ENCODE measurements at places on chromosomes 5 and 9.

DNA sequence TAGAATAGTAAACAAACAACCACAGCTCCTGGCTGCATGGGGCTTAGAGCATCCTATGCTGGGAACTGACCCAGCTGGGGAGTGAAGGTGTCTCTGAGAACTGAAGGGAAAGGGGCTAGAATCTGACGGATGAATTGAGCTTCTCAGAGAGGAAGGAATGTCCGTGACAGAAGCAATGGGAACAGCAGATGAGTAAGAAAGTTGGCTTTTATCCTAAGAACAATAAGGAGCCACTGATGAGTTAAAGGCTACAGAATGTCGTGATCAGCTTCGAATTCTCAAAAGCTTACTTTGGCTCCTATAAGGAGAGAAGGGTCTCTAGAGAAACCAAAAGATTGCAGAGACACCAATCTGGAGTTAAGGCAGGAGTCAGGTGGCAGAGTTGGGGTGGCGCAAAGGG is 52.6 kb downstream of the EBF1 start:
- no peak for DNase-seq

GRCh38 chr5:91487420-91487819 is 104.3 kb upstream of the ARRDC3 start:
- no peak for DNase-seq

DNA sequence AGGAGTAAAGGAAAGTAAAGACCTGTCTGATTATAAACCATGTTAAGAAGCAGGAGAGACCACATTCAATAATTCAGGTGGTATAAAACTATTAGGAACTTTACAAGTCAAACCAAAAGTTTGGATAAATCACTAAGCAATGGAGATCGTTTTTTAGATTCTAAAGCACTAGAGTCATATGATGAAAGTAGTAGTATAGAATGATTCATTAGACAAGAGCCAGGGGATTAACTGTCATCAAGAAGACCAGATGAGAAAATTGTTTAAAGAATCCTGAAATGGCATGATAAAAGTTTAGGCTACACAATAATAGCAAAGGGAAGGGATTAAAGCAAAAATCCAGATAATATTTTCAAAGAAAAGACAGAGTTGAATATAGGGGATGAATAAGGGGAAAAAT is 12.9 kb upstream of the CARNMT1 start:
- DNase-seq = no peak

DNA sequence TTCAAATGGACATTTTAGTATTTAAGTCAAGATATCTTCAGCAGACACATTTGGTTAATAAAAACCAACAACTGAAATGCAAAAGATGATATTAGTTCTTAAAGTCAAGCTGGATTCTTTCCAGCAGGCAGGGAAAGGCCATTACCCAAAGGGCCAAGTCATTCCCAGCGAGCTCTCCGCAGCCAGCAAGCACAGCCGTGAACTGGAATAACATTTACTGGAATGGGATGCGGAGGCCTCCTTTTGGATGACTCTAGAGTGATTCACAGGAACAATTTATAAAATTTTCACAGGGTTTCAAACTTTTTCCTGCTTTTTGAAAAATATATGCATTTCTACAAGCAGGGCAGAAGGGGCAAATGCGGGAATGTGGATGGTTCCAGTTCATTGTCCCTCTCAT is 76.6 kb upstream of the DAB2 start:
- no peak for DNase-seq

DNA sequence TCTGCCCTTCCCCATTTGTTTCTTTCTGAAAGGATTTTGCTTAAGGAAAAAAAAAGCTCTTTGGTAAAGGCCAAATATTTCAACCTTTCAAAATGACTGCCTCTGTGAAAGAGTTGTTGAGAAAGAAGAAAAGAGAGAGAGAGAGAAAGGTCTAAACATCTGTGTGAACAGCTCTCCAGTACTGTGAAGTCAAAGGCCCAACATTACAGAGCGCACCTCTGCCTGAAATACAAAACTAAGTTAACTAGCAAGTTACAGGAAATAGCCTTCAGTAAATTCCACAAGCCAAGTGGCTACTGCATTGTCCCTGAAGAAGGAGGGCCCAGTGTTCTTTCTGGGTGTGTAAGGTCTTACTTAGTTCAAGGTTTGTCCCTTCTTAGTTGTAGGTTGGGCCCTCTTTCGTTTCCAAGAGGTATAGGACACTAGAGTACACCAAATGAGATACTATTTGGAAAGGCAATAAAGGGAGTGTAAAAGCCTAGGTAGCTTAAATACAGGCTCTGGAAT is 104.4 kb downstream of the THBS4 start:
- no peak for DNase-seq

- DNase-seq = no peak
Observed at GRCh38 chr5:109929911-109930310, 240.2 kb downstream of the MAN2A1 start.

DNA sequence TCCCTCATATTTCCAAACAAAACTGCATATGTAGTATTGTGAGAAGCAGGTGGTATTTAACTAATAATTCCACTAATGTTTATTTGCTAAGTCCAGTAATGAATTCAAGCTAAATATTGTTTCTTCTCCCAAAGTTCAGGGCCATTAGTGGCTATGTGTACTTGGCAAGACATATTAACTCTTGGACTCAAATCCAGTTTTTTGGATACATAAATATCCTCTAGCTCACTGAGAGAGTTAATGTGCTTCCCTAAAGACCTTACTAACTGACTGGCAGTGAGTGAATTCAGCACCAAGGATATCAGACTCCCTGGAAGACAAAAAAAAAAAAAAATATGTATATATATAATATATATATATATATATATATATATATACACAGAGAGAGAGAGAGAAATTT is 214.1 kb downstream of the RAB3C start:
- no peak for DNase-seq

DNA sequence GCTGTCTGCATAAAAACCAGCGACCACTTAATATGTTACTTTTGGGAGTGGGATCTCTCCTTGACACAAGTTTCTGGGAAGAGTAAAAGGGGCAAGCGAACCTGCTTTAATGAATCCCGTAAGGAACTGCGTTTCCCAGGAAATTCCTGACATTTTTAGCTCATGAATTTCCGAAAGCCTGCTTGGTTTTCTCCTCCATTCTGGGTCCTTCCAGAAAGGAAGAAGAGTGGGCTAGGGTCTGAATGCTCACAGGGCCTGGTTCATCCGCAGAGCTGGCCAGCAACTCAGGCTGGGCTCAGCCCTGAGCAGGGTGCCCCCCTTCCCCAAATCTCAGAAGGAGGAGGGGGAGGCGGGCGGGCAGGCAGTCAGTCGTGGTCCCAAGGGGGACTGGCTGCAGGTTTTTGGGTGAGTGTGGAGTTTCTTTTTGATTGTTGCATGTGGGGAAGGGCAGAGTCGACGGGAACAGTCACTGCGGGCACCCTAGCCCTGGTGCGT is 1.2 kb upstream of the PURA start:
- no peak for DNase-seq

GRCh38 chr5:150120617-150121447 is 34.5 kb upstream of the CSF1R start:
- no peak for DNase-seq

GRCh38 chr9:6931913-6932312 is 174.1 kb downstream of the KDM4C start:
- DNase-seq = peak; percentile 33

- DNase-seq = no peak
Observed at GRCh38 chr5:141656396-141656795, 5.2 kb upstream of the FCHSD1 start.

DNA sequence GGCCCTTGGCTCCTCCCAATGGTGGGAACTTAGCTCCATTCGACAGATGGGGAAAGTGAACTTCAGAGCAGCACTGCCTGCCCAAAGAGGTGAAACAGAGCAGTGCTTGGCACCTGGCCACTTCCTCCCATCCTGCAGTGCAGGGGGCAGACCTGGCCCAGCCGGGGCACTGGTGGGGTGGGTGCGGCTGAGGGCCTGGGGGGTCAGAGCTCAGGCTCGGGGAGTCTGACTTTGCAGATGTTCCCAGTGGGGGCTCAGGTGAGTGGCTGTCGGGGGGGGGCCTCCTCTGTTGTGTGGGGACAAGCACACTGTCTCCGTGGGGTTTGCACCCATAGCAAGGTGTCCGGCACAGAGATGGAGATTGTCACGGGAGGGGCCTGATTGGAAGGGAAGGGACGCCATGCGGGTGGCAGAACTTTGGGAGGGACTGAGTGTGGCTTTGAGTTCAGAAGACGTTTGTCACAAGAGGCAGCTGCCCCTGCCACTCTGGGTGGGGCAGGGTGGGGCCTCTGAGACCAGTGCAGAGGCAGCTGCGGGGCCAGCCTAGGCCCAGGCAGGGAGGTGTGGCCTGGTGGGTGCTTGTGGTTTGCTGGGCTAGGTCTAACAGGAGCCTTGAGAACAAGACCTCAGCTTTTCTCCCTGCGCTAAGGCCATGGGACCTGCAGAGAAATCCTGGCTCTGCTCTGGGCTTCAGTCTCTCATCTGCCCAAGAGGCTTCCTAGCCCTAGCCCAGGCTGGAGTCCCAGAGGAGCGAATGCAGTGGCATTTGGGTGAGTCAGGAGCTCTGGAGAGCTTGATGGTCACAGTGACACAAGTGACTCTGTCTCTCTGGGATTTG is 2.5 kb downstream of the MYMK start:
- no peak for DNase-seq

GRCh38 chr5:125478599-125478998 is 732.2 kb upstream of the ZNF608 start:
- no peak for DNase-seq

DNA sequence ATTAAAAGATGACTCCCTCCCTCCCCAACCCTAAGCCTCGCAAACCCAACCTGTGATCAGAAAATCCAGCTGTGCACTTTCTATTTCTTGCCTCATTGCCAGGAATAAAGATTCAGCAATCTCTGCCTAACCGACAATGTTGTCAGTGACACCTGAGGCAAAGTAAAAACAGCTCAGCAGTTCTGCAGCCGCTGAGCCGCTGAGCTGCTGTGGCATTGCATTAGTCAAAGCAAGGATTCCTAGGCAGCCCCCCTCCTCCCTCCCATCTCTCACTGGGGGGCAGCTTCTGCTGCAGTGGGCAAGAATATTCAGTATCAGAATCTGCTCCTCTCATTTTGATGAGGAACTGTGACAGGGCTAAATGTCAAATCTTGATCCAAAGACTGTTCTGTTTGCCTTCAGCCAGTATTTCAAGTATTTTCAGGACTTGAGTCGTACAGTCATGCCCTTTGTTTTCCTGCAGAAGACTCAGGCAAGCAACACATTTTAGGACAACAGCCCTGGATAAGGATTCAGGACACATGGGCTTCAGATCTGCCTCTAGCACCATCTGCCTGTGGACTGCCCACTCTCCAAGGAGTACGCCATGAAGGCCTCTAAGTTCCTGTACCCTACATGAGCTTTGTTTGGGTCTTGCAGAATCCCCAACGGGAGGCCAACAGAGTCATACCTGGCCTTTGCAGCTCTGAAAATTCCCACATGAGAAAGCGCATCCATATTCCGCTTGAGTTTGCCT is 41.1 kb upstream of the DAP start:
- DNase-seq = no peak

GRCh38 chr5:139763280-139763929 is 32.2 kb upstream of the PSD2 start:
- no peak for DNase-seq

- DNase-seq = no peak
Observed at GRCh38 chr5:13930541-13931171, 13.8 kb downstream of the DNAH5 start.

DNA sequence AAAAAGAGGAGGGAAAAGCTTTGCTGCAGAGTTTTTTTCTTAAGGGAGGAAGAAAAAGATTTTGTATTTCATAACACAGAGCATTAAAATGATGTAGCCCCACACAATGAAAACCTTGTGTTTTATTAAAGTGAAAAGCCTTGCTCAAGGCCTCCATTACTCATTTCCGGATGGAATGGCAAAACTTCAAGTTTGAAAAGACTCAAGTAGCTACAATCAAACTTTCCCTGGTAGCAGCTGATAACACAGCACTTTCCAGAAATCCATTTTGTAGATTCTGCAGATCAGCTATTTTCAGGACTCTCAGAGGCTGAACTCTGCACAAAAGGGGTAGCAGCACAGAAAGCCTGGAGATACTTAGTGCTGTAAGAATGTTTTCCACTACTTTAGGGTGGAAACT is 374.8 kb downstream of the NFIB start:
- DNase-seq = no peak

- DNase-seq = no peak
Observed at GRCh38 chr9:19229595-19230354, 718 bp upstream of the DENND4C start.

DNA sequence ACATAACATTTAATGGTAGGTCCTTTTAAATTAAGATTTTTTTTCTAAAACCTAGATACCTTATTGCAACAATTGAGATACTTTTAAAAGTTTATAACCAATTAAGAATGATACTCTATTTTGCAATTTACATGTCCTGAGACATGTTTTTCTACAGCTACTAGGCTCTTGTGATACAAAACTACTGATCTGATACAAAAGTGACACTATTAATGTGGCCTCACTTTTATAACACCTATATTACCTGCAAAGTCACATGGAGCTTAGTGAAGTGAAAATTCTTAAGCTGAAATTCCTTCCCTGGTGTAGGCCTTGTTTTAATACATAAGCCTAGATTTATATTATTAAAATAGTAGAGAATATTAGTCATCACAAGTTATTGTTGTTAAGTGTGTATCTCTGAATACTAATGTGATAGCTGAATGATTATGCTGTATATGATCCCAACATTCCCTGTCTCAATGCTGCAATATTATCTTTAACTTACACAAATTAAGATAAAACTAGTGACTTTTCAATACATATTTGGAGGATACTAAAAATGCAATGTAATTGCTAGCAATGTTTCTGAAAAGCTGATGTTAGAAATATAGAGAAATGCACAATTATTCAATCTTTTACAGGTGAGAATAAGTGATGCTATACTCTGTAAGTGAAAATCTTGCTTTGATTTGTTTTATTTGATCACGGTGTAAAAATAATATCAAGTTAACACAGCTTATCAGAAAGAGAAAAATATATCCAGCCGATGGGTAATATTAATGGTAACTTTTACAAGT is 2.6 kb downstream of the NFIB start:
- DNase-seq = no peak

GRCh38 chr9:73151653-73152542 is at the start of gene ANXA1:
TSS of gene ANXA1 (plus strand) at chr9:73151865. CDS start at chr9:73158536, 6,671 bp downstream.
- DNase-seq = no peak

- DNase-seq = peak; percentile 38
Observed at GRCh38 chr9:115042781-115043509, 75.0 kb downstream of the TNC start.

GRCh38 chr5:38228914-38229313 is 29.4 kb upstream of the EGFLAM start:
- DNase-seq = no peak

DNA sequence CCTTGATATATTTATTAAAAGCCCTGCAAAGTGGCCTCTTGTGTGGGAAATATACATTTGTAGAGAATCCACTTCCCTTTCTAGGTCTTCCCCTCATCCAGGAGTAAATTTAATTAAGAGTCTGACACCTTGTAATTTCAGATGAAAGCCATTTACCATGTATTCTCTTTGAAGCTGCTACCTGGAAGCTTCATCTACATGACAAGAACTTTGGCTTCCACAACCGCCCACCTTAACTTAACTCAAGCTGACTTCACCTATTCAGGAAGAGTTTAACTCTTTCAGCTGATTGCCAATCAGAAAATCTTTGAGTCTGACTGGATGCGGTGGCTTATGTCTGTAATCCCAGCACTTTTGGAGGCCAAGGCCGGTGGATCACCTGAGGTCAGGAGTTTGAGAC is 899.9 kb downstream of the TAF11L14 start:
- DNase-seq = no peak

Measured in activated naive CD4-positive, alpha-beta T cell treated with Interleukin-2 at 50 U/mL for 16 hours (primary cell).